ENCODE measurements at places on chromosomes 1 and 21.

GRCh38 chr21:42049578-42050430 lies 21.3 kb upstream of the UMODL1 start:
- DNase-seq = no peak

DNA sequence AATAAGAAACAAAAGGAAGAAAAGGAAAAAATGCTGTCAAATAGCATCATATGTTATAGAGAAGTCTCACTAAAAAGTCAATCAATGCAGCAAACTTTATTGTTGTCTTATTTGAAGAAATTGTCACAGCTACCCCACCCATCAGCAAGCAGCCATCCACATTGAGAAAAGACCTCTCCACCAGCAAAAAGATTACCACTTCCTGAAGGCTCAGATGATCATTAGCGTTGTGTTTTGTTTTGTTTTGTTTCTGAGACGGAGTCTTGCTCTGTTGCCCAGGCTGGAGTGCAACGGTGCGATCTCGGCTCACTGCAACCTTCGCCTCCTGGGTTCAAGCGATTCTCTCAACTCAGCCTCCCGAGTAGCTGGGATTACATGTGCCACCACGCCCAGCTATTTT lies 29.0 kb downstream of the ATP2B4 start:
- DNase-seq = no peak

GRCh38 chr1:227174164-227174563 lies 144.1 kb downstream of the CDC42BPA start:
- no peak for DNase-seq

GRCh38 chr1:59697150-59697800 lies 117.5 kb upstream of the HOOK1 start:
- no peak for DNase-seq

GRCh38 chr1:231919886-231920285 lies 293.3 kb downstream of the DISC1 start:
- DNase-seq = no peak

- DNase-seq = no peak
Observed at GRCh38 chr1:19425646-19426239, 59.6 kb downstream of the CAPZB start.

DNA sequence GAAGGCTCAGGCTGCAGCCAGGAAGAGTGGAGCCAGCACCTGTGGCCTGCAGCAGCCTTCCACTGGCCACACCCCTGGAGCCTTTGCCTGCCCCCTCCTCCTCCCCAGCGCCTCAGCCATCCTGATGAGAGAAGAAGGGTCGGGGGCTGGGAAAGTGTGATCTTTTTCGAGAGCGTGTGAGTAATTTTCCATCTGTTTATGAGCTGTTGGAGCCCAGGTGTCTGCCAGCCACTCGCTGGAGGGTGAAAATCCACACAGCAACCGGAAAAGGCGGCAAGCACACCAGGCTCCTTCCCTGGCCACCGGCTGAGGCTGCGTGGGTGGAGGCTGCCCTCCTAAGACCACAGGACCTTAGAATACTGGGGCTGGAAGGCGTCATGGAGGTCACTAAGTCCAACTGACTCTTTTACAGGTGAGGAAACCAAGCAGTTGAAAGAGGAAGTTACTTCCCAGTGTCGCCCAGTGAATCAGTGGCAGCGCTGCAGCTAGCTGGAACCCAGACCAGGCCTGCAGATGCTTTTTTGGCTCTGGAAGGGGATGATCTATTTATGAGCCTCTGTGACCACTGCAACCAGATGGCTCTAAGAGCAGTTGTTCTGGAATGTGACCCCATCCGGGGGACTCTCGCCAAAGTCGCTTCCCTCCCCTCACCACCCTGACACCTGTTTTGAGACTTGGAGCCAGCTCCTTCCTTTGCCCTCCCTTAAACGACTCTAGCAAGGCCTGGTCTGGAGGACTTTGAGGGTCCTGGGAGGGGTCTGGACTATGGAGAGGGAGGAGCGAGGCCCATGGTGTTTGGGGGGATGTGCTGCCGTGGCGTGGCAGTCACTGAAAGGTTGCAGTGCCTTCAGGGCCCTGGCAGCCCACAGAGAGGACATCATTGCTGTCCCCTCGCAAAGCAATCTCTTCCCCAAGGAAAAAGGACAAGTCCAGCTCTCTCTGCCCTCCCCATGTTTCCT lies 54.5 kb downstream of the LGR6 start:
- DNase-seq = no peak

- DNase-seq = no peak
Observed at GRCh38 chr1:208465266-208465665, 221.1 kb upstream of the PLXNA2 start.

DNA sequence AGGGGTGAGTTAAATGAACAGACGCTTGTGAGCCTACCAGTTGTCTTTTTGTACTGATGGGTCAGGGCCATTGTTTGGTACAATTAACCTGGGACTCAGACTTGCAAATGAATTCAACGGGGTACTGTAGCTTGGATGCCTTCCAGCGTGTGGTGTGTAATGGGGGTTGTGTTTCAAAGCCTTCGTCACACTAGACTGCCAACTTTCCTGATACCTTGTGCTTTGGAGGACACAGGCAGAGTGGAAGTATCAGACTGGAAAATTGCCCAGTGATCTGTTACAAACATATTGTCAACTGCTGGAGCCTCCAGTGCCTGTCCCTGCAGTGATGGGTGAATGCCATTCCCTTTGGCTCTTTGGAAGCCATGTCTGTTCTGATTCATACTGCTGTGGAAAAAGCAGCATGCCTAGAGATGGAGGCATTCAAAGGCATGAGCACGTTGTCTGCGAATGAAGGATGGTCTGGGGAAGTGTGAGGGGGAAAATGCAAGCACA lies 384.5 kb downstream of the LMX1A start:
- no peak for DNase-seq

DNA sequence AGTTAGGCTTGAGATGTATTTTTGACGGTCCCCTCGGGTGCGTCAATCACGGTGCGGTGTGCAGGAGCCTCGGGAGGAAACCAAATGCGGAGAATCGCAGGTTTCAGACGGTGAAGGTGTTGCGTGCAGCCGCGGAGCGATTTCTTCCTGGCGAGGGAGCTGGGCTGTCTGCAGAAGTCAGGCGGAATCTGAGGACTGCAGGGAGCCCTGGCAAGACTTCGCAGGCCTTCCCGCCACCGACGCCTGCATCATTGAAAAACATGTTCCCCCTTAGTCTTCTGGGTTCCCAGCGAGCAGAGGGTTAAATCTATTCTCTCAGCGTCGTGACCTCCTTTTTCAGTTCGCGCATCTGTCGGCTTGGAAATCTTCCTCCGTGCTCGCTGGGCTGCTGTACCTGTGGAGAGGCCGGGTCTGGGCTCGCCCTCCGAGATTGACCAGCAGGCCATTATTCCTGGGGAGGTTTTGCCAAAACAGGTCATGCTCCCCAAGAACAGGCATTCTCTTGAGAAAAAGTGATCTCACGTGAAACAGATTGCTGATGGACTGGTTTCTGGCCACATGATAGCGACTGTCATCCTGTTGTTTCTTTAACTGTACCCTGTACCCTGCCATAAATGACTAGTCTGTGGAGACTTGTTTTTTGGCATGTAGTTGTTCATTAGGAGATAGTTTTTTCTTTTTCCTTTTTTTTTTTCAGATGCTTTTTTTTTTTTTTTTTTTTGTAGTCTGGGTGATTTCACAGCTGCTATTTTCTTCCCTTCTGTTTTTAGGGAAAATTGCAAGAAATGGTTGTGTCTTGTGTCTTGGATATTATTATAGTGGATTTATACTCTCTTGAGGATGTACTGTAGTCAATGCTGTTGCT lies 894 bp downstream of the EPB41 start:
- no peak for DNase-seq

- no peak for DNase-seq
Observed at GRCh38 chr1:25616987-25617624, 515 bp downstream of the MAN1C1 start.

DNA sequence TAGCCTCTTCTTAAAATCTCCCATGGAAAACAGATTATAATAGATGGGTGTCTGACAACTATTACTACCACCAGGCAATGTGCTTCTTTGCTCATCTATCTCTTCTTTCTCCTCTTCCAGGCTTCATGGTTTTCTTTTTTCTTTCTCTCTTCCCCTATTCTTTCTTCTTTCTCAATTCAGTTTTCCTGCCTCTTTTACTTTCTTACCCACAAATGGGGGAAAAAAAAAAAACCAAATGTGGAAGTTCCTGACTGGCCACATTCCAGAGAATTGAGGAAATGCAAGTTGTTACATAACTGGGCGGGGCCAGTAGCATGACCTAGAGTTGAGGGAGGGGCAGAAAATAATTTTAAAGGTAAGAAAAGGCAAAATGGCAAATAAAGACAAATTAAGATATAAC lies 10.9 kb upstream of the SMG7 start:
- no peak for DNase-seq

DNA sequence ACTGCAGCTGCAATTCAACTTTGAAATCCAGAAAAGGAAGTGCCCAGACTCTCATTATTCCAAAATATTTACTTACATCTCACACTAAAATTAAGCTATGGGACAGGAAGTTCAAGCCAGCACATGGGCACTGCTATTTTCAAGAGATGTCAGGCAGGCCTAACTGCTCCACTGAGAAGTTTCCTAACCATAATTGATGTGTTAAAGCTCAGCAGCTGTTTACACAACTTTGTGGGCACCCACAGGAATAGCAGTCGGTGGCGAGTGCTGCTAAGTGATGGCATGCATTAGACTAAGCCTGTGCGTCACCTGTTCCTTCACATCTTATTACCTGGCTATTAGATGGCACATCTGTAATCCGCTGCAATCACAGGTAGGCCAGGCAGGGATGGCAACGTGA lies 303.3 kb upstream of the DAB1 start:
- no peak for DNase-seq

- DNase-seq = no peak
Observed at GRCh38 chr1:227227761-227228160, 90.5 kb downstream of the CDC42BPA start.

- no peak for DNase-seq
Observed at GRCh38 chr1:24786191-24786590, 40.9 kb downstream of the CLIC4 start.

DNA sequence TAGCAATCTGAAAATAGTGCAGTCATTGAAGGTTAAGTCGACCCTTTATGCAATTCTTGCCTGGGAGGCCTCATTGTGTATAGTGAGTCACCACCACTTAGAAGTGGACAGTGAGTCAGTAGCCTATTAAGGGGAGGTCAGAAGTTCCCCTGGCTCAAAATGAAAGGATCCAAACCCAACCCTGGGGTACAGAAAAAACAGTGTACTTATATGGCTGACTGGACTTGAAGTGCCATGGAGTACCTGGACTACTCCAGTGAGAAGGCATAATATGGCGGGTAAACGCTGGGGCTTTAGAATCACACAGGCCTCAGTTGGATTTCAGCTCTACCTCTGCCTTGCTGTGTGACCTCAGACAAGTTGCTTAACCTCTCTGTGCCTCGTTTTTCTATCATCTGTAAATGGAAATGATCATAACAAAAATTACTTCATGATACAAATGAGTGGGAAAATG lies 2.2 kb upstream of the BCL9 start:
- no peak for DNase-seq

DNA sequence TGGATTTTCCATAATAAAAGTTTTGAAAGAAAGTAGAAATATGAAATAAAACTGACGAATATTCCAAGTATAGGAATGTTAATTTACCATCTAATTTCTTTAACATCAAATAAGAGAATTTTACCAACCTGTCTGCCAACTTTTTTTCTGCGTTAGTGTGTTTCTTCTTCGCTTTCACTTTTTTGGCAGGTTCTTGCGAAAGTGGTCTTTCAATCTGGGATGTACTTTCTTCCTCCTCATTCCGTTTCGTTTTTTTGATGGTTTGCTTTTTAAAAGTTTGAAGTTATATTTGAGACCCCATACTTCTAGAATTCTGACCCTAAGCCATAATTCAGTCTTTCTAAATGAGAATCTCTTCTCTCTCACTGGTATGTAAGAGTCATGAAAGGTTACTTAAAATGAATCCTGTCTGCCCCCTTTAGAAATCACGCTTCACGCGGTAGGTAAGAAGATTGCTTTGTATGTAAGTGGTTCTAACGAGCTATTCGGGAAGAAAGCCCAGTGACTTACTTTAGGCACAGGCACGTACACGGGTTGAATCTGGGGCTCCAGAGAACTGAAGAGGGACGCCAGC lies 580 bp downstream of the RBM34 start:
- peak; percentile 42 for DNase-seq

DNA sequence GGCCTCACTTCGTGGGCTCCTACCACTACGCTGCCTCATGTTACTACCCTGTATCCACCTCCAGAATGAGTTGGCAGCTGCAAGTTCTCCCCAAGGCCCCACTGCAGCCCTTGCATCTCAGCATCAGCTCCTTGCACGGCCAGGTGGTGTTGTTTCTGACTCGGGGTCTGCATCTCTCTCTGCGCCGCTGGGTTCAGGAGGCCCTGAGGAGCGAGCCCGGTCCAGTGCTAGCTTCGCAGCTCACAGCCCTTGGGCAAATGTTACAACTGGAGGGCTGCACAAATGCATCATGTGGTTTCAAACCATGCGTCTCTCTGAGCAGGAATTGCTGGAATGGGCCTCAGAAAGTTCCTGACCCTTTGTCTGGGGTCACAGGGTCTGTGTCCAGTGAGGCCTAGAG lies 3.2 kb upstream of the CLDN14 start:
- DNase-seq = no peak

DNA sequence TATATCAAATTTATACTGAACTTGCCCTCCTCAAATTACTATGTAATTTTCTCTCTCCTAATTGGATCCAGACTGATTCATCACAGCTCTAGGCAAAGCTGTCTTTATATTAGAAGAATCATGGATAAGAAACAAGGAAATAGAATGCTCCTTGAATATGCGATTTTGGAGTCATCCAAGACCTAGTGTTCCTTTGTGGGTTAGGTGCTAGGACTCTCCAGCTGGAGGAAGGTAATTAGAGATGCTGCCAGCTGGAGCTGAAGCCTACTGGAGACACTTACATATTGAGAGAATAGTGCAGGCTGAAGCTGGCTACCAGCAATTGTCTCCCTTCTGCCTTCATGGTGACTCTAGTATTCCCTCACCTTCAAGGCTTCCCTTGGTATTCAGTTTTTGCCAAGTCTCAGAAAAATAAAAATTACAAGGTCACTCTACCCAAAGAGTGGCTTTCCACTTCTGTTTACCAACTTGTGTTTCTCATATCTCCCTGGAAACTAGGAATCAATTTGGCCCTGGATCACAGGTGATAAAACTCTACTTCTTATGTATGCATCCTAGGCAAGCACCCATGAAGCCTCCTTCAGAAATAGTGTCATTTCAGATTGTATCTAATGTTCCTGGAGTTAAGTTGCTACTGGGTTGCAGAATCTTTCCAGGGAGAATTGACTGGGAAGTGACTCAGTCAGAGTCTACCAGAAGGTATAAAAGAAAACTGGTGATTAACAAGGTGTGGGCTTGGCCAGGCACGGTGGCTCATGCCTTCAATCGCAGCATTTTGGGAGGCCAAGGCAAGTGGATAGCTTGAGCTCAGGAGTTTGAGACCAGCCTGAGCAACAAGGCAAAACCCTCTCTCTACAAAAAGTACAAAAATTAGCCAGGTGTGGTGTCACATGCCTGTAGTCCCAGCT lies 24.4 kb upstream of the DOCK7 start:
- DNase-seq = no peak

GRCh38 chr1:155079487-155080311 lies 1.1 kb downstream of the EFNA3 start:
- no peak for DNase-seq

- DNase-seq = no peak
Observed at GRCh38 chr1:111512132-111512889, 8.9 kb upstream of the ADORA3 start.

GRCh38 chr1:75345538-75346292 lies 211.5 kb downstream of the LHX8 start:
- peak; percentile 11 for DNase-seq

Data from dermis microvascular lymphatic vessel endothelial cell (primary cell).